ENCODE measurements at places on chromosomes 2 and 18. TPM values are rescaled to one million over a fixed set of nuclear protein-coding genes. Genes with fewer than 3 reads are reported as not detected.

DNA sequence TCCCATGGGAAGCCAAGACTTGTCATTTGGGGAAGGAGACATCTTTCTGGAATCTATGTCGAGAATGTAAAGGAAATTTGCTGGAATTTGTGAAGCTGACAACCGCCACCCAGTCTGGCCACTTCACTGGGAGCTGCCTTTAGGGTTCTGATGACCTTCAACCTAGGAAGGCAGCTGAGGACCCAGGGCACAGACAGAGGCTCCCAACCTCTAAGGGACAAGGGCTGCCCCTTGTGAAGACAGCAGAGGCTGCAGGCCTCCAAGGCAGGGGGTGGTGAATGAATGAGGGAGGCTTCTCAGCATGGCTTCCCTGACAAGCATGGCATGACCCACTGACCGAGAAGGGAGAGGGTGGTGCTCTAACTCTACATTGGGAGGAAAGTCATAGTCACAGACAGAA lies 128.9 kb upstream of the ASB18 start:
- DNase-seq = no peak

DNA sequence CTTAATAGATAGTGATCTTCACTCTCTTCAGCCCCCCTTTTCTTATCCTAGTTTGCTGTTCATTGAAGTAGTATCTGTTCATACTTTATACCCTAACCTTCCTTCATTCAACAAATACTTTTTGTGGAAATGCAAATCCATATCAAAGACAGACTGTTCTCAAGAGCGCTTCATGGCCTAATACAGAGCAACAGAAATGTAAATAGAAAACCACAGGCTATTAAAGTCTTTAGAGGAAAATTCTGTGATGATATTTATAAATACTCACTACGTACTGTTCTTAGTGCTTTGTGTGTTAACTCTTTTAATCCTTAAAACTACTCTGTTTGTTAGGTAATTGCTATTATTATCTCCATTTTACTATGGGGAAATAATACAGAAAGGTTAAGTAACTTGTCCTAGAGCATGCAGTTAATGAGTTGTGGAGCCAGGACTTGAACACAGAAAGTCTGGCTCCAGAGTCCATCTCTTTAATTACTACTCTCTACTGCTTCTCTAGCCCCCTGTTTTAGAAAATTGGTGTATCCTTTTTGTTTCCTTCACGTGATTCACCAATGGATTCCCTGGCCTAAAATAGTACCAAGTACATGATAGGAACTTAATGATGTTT lies 2.9 kb downstream of the MDH1 start:
- DNase-seq = no peak

- DNase-seq = no peak
Observed at GRCh38 chr2:76760367-76760704, 761.8 kb downstream of the LRRTM4 start.

DNA sequence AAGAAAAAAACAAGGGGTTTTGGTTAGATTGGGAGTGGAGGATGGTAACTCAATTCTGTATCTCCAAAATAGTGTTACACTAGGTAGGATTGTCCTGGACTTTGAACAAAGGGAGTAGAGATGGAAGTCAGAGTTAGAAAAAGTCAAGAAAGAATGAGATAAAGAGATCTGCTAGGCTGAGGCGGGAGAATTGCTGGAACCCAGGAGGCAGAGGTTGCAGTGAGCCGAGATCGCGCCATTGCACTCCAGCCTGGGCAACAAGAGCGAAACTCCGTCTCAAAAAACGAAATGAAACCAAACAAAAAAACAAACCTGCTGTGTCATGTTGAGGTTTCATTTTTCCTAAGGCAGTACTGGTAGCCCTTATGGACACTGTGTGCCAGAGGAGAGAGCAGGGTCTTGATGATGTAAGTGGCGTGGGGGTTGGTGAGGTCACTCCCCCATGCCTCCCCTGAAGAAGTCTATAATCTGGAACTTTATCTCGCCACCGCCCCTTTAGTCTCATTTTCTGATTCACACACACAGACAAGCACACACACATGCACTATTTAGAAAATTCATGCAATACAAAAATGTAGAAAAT lies 10.5 kb downstream of the DRC1 start:
- DNase-seq = no peak

DNA sequence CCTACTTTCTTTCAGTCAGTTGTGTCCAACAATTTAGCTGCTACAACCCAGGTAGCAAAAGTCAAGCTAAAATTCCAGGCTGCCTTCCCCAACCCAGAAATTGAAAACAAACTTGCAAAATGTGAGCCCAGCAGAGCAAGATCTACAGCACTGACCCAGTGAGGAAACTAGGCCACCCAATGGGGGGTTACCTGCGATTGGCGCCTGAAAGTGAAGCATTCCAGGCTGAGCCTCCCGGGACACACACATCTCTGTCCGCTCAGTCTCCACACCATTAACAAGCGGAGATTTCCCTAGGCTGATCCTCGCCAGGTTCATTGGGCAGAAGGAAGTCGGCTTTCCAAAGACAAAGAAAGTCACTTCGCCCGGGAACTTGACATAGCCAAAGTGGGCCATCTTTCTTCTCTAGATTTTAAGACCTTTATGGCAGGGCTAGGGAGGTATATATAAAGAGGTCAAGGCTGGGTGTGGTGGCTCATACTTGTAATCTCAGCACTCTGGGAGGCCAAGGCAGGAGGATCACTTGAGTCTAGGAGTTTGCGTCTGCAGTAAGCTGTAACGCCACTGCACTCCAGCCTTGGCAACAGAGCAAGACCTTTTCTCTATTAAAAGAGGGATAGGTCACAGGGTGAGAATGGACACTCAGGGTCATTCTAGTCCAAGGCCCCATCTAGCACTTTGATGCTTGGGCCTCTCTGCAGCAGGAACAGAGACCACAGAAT lies 53.6 kb downstream of the TTC32 start:
- DNase-seq = no peak

HOXD4 gene
- not detected for total RNA-seq

GRCh38 chr2:219095406-219095935 lies 34.8 kb upstream of the IHH start:
- DNase-seq = no peak

POU3F3 gene
- 30.7 TPM for total RNA-seq

DNA sequence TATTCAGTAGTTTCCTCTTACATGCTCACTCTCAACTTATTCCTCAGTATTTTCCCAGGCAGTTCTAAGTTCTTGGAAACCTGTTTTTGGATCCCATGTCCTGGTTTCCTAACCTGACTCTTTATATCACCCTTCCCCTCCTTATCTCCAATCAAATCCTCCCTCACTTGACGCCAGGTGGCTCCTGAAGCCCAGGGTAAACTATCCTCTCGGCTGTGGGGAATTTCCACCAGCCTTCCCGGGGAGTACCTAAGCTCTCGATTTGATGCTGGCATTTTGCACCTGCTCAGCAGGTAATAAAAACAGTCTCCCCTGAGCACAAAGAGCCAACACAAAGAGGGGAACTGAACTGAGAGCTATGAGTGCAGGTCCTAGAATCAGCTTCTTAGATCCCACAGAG lies 538.0 kb downstream of the SLC4A3 start:
- no peak for DNase-seq

Data from cerebellum (tissue), 4 donors.